Osteocyte (in vitro differentiated cells): ENCODE measurements at places on chromosomes 12 and 14. TPM values are rescaled to one million over a fixed set of nuclear protein-coding genes. Genes with fewer than 3 reads are reported as not detected.

DNA sequence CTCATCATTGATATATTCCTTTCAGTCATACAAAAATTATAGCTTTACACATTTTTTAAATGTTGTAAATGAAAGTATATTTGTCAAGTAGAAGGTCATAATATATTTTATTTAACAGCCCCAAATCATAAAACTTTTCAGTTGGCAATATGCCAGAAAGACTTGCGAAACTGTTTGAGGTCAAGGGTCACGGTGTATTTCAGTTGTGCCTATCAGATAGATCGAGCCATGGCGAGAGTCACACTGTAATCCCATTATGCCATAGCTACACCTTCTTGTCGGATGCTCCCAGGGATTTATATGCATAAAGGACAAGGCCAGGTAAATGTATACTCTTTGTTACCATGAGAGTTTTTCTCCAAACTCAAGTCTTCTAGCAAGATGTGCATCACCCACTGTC is 26.7 kb upstream of the G2E3 start:
- no peak for DNase-seq

DNA sequence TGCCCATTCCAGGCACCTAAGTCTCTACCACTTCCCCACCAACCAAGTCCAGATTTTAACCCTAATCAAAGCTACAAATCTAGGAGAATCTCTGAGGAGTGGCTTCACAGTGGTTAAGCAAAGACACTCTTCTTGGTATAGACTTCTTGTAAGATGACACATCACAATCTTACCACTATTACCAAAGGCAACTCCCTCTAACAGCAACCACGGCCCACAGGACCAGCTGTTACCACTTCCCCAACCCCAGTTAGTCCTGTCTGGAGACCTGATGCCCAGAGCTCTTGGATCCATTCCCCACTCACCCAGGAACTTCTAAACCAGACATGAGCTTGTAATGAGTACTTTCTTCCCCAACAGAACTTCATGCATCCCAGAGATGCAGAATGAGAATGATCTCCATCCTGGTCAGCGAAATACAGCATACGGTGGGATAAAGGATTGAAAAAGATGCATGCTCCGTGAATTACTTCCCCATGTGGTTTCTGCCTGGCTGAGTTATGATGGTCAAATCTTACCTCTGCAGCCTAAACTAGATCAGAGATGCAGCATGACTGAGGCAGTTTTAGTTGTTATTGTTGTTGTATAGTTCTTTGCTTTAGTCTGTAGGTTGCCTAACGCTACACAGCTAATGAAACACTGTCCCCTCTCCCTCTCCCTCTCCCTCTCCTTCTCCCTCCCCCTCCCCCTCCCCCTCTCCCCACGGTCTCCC is 87.7 kb upstream of the FOXN3 start:
- DNase-seq, result no peak

DNA sequence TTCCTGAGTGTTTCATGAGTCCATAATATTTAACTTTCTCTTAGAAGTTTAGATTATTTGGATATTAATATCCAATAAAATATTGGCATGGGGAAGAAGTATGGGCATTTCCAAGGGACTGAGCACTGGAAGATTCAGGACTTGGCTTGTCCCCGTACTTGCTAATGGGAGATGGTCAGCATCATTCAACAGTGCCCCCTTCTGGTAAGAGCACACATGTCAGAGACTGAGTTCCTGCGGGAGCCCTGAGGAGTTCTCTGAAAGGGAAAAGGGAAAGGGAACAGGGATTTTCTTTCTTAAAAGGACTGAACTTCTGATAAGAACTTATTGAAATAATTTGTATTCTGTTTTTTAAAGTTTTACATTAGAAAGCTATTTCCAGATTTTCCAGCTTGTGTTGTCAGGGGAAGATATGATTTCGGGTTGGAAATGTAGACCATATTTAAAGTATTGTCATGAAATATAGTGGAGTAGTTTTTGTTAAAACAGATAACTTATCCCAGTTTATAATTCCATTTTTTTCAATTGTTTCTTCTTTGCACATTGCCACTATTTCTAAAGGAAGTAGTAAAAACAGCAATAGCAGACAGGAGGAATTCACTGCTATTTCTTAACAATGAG is 59.8 kb upstream of the C12orf71 start:
- peak; percentile 86 for DNase-seq

- no peak for DNase-seq
Measured at GRCh38 chr12:110355073-110355472, 48.4 kb downstream of the ANAPC7 start.

GRCh38 chr12:109982210-109982609 is 14.0 kb downstream of the GIT2 start:
- no peak for DNase-seq

- no peak for DNase-seq
Measured at GRCh38 chr14:24441904-24442239, 704 bp downstream of the SDR39U1 start.

GRCh38 chr14:87282266-87282665 is 710.7 kb downstream of the GALC start:
- DNase-seq, result no peak

DNA sequence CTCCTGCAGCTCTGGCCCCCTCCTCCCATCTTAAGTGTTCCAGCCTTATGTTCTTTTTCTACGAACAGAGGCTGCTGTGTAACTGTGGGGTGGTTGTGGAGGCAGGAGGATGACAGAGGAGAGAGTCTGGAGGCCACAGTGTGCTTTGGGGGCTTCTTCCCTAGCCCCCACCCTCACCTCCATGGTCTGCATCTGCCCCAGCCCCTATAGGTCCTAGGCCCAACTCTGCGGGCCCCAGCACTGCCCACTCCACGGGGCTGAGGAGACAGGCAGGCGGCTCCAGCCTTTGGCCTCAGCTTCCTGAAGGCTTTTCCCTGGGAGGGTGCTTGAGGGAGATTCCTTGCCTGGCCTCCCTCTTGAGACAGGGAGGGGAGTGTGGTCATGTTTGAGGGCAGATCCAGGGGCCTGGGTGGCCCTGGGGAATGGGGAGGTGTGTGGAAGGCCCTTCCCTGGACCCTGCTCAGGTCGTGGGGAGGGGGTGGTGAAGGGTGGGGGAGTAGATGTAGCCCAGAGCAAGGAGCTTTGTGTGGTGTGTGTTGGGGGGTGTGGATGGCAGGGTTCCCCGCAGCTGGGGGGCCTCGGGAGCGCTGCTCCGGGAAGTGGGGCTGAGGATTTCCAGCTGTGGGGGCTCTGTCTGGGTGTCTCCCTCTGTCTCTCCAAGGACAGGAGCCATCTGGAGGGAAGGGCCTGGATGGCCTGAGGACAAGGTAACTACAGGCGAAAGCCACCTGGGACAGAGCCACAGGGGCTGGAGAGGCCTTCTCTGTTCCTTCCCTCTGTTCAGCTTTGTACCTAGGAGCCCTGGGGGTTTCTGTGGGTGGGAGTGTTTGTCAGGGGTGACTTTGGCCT is 1.1 kb downstream of the SMIM41 start:
- no peak for DNase-seq

CIDEB gene
- not detected in 2 replicates for total RNA-seq

GPR137C gene
- total RNA-seq, result 2.2 and 3.1 TPM in 2 replicates

STAT2 gene
- 327 and 334 TPM in 2 replicates for total RNA-seq

SERPINA12 gene
- not detected in 2 replicates for total RNA-seq
